Tibial artery (tissue), 4 donors: ENCODE measurements at places on chromosomes 2 and 18.
A peak's percentile ranks its signal among the peaks of the same experiment; 100 is the strongest.

DNA sequence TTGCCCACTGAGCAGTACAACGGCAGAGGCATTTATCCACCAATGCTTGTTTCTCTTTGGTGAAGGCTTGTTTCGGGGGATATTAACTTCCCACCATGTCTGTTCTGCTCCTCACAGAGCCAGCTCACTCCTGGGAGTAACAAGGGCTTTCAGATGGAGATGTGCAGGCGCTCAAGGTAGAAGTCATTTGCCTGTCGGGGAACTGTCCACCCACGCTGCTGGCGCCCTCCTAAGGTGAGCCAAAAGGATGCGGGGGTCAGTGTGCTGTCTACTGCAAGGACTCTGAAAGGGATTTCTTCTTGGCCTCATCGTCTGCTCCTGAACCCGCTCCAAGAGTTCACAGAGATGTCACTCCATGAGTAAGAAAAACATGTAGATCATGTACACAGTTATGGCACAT is 57.0 kb upstream of the CYRIA start:
- DNase-seq, result no peak
- H3K27ac ChIP-seq, result no peak overlapping the region
- H3K4me1 ChIP-seq, result peaks cover 26% of the 10 kb centered on the region
- H3K36me3 ChIP-seq, result no peaks in the 10 kb centered on the region
- H3K27me3 ChIP-seq, result peaks cover 36% of the 10 kb centered on the region

- H3K27ac ChIP-seq, result no peak overlapping the region
- no peaks in the 10 kb centered on the region for H3K36me3 ChIP-seq
- H3K27me3 ChIP-seq, result no peaks in the 10 kb centered on the region
Measured at GRCh38 chr2:127067620-127068350, 39.2 kb downstream of the BIN1 start.

DNA sequence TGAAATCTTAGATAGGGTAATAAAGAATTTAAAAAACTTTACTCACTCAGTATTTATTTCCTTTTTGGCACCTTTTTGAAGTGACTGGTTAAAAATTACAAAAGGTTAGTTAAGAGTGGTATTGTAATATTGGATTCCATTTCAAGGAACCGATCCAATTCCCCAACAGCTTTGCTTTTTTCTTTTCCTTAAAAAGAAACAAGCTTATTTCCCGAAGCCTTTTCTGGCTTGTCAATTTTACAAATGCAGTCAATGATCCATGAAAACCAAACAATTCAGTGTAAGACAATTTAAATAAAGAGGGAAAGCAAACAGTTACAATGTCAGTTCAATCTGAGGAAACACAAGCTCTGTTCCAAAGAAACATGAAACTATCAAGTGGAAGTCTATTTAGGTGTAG is 200.2 kb downstream of the RIT2 start:
- H3K27ac ChIP-seq, result no peak overlapping the region
- H3K4me1 ChIP-seq, result no peaks in the 10 kb centered on the region
- H3K4me3 ChIP-seq, result no peak overlapping the region

- H3K4me1 ChIP-seq, result no peaks in the 10 kb centered on the region
- no peak overlapping the region for H3K4me3 ChIP-seq
- H3K36me3 ChIP-seq, result no peaks in the 10 kb centered on the region
- peaks cover 2% of the 10 kb centered on the region for H3K27me3 ChIP-seq
- no peak overlapping the region for H3K27ac ChIP-seq
- no peak for DNase-seq
Measured at GRCh38 chr2:42371611-42372473, 10.8 kb upstream of the COX7A2L start.

DNA sequence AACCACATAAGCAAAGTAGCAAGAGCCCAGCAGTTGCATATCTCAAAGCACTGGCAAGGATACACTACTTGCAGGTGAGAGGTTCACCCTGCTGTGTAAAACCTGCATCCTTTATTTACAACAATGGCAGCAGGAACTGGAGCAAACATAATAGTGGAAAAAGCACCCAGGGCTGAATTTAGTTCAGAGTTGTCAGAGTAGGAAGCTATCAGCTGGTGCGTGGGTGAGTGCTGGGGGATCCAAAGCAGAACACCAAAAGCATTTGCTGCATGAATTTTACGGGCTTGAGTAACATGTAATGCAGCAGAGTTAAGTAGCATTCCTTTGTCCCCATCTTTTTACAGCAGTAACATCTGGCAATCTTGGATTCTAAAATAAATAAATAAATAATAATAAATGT is 73.5 kb upstream of the SRD5A2 start:
- H3K36me3 ChIP-seq, result no peaks in the 10 kb centered on the region
- no peaks in the 10 kb centered on the region for H3K4me1 ChIP-seq
- no peak overlapping the region for H3K4me3 ChIP-seq
- H3K27me3 ChIP-seq, result no peaks in the 10 kb centered on the region
- DNase-seq, result no peak

DNA sequence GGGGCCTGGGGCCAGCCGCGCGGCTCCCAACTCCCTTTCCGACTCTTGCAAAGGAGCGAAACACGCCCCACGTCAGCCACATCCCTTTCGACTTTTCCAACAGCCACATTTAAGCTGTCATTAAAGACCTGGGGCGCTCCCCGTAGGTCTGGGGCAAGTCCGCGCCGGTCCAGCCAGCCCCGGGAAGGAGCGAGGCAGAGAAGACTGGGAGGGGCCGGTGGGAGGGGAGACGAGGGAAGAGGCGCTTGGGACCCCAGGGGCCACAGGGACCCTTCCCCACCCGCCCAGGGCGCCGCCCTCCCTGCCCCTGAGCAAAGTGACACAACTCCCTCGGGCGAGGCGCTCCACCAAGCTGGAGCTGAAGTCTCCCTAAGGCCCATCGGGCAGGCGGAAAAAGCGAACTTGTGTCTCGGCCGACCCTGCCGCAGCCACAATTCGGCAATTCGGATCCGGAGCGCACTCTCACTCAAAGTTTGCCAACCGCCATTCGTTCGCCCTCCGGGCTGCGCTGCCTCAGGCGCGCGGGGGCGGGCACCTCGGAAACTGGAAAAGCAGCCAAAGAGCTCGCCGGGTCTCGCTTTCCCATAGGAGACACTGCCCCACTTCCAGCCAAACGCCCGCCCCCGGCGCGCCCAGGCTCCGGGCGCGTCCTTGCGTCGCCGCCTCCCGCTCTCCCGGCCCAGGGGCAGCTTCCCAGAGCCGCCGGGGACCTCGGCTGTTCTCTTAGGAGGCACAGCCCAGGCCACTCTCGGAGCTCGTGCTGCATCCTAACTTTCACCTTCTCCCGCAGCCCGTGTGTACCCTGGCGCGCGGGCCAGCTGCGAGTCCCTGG is 1.1 kb upstream of the KCTD1 start:
- DNase-seq, result peak; percentile 59
- H3K27me3 ChIP-seq, result no peaks in the 10 kb centered on the region
- no peaks in the 10 kb centered on the region for H3K36me3 ChIP-seq
- peak overlapping the region; percentile 77 for H3K4me3 ChIP-seq

- H3K36me3 ChIP-seq, result no peaks in the 10 kb centered on the region
- H3K27me3 ChIP-seq, result no peaks in the 10 kb centered on the region
- no peak overlapping the region for H3K4me3 ChIP-seq
- peak; percentile 17 for DNase-seq
- H3K27ac ChIP-seq, result peak overlapping the region; percentile 91
- H3K4me1 ChIP-seq, result peaks cover 84% of the 10 kb centered on the region
Measured at GRCh38 chr2:217951091-217951490, 51.7 kb downstream of the TNS1 start.

GRCh38 chr2:32755666-32756065 is 127.8 kb downstream of the TTC27 start:
- peaks cover 5% of the 10 kb centered on the region for H3K4me1 ChIP-seq
- H3K36me3 ChIP-seq, result no peaks in the 10 kb centered on the region
- no peak overlapping the region for H3K4me3 ChIP-seq
- no peaks in the 10 kb centered on the region for H3K27me3 ChIP-seq
- DNase-seq, result no peak
- no peak overlapping the region for H3K27ac ChIP-seq

GRCh38 chr2:127674241-127675209 is 805 bp downstream of the LIMS2 start:
- no peaks in the 10 kb centered on the region for H3K36me3 ChIP-seq
- DNase-seq, result peak; percentile 61
- peak overlapping the region; percentile 93 for H3K27ac ChIP-seq
- H3K27me3 ChIP-seq, result no peaks in the 10 kb centered on the region
- H3K4me1 ChIP-seq, result peaks cover 36% of the 10 kb centered on the region

DNA sequence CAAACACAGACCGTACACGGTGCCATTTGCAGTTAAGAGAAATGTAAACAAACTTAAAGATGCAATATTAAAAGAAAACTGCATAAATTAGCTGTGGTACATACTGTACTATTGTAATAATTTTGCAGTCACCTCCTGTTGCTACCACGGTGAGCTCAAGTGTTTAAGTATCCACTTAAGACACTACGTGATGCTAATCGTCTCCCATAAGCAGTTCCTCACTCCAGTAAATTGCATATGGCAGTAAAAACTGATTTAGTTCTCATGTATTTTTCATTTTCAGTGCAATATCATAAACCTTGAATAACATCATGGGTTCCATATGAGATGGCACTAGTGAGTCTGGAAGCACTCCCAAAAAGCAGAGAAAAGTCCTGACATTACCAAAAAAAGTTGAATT is 14.4 kb downstream of the CLEC4F start:
- no peak overlapping the region for H3K4me3 ChIP-seq
- DNase-seq, result no peak
- no peak overlapping the region for H3K27ac ChIP-seq
- H3K27me3 ChIP-seq, result no peaks in the 10 kb centered on the region

DNA sequence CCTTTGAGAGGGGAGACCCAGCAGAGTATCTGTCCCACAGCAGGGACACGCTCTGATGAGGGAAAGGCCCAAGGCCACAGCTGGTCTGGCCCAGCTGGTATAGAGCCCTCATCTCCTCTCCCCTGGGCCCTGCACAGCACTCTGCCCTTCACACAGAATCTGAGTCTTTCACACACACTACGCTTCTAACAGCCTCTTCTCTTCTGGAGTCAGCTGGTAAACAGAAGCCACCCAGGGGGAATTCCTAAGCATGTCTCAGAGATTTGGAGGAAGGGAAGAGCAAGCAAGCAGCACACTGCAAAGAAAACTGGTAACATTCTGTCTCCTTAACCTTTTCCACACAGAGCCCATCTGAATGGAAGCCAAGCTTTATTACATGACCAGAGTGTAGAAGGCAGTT is 121.1 kb upstream of the ACAA2 start:
- H3K4me1 ChIP-seq, result no peaks in the 10 kb centered on the region
- no peak overlapping the region for H3K4me3 ChIP-seq
- H3K36me3 ChIP-seq, result no peaks in the 10 kb centered on the region
- DNase-seq, result no peak

DNA sequence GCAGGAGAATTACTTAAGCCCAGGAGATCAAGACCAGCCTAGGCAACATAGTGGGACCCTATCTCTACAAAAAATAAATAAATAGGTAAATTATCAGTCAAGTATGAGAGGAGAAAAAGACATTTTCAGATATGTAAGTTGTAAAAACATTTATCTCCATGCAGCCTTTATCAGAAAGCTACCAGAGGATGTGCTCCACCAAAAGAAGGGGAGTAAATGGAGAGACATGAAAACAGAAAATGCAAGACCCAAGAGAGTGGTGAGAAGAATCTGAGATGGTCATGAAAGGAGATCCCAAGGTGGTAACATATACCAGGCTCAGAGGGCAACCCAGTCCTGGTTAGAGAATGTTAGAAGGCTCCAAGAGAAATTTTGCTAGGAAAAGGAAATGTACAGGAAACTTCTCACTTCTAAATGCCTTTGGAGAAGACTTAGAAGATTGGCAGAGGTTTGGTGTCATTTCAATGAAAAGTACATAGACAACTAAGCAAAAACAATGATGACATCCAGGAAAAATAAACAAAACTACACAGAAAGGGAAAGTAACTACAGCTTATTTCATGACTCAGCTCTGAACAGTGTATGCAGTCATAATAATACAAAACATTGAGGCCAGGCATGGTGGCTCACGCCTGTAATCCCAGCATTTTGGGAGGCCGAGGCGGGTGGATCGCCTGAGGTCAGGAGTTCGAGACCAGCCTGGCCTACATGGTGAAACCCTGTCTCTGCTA is 19.5 kb downstream of the CIB4 start:
- H3K4me1 ChIP-seq, result peaks cover 10% of the 10 kb centered on the region
- no peaks in the 10 kb centered on the region for H3K36me3 ChIP-seq
- H3K27me3 ChIP-seq, result no peaks in the 10 kb centered on the region
- no peak overlapping the region for H3K27ac ChIP-seq
- H3K4me3 ChIP-seq, result no peak overlapping the region
- no peak for DNase-seq

GRCh38 chr2:63046961-63047320 is 3.7 kb upstream of the OTX1 start:
- peaks cover 19% of the 10 kb centered on the region for H3K36me3 ChIP-seq
- no peak overlapping the region for H3K4me3 ChIP-seq
- H3K4me1 ChIP-seq, result peaks cover 6% of the 10 kb centered on the region
- no peak overlapping the region for H3K27ac ChIP-seq
- peaks cover 4% of the 10 kb centered on the region for H3K27me3 ChIP-seq

DNA sequence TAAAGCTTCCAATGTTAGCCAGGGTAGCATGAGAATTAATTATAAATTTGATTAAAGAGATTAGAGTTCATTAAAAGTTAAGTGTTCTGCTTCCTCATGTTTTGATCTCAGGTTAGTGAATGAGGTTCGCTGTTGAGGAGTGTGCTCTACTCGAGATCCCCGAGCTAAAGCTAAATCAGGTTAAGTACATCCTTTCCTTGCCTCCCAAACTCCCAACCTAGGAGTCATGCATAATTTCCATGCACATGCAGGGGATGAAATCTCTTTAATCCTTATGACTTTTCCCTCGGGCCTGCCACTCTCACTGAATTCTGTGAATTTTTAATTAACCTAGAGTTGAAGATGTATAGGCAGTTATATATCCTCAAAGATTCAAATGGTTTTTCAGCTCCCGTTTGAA is 156.1 kb upstream of the NCK2 start:
- H3K4me3 ChIP-seq, result no peak overlapping the region
- no peaks in the 10 kb centered on the region for H3K36me3 ChIP-seq
- H3K27me3 ChIP-seq, result no peaks in the 10 kb centered on the region
- no peak overlapping the region for H3K27ac ChIP-seq

DNA sequence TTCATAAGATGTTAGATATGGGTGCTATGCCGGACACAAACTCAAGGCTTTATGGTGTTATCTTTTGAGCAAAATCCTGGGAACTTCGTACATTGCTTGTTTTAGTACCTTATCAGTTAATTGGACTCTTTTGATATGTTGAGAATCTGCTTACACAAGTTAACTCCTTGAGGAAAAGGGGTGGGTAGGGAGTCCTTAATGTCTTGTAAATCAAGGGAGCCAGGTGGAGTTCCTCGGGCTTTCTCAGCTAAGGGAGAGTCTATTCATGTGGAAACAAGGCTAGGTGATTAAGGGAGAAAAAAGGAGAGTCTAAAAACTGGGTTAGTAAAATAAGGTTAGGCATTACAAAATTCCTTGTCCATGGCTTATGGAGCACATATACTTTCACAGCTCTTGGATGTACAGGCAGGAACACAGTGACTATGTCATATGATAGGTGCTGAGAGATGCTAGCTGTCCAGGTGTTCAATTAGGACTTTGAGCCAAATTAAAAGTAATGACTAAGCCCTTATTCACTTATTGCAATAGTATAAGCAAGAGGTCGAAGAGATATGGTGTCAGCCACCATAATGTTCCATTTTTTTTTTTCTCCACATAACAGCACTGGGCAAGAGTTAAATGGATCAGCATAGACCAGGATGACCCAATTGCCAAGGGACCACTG is 59.5 kb upstream of the DYNAP start:
- H3K27me3 ChIP-seq, result no peaks in the 10 kb centered on the region
- no peak overlapping the region for H3K27ac ChIP-seq
- no peaks in the 10 kb centered on the region for H3K4me1 ChIP-seq
- H3K36me3 ChIP-seq, result no peaks in the 10 kb centered on the region
- DNase-seq, result no peak
- H3K4me3 ChIP-seq, result no peak overlapping the region
